ENCODE measurements at places on chromosomes 7 and 10.
A peak's percentile ranks its signal among the peaks of the same experiment; 100 is the strongest.

GRCh38 chr10:75807456-75807855 is 376.0 kb downstream of the LRMDA start:
- DNase-seq, result no peak

DNA sequence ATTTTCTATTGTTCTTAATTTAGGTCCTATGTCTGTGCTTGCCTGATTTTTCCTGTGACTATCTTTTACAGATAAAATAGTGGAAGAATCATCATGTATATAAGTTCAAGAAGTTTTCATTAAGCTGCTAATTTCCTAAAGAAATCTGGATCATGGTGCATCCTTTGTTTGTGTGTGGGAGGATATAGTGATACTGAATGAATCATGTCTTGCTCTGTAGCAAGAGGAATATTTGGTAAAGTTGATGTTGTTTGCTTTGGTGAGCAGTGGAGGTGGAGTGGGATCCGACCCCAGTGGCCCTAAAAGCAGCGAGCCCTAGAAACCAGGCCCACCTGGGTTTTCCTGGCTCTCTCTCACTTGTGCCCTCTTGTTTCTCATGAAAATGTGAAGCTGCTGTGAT is 83.7 kb downstream of the CCNY start:
- DNase-seq, result no peak

DNA sequence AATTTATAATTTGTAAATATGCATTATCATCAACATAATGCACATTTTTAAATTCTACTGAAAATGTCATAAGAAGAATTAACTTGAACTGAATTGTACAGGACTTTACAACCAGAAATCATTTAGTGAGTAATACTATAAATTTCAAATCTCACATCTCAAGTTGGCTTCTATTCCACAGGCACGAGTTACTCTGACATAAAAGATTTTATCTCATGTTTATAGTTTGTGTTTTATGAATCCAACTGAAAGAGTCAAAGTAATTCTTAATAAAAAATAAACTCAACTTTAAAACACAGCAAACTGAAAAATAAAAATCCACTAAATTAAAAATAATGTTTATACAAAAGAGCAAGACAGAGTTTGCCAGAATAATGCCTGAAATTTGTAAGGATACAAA is 129.2 kb downstream of the CD36 start:
- no peak for DNase-seq

DNA sequence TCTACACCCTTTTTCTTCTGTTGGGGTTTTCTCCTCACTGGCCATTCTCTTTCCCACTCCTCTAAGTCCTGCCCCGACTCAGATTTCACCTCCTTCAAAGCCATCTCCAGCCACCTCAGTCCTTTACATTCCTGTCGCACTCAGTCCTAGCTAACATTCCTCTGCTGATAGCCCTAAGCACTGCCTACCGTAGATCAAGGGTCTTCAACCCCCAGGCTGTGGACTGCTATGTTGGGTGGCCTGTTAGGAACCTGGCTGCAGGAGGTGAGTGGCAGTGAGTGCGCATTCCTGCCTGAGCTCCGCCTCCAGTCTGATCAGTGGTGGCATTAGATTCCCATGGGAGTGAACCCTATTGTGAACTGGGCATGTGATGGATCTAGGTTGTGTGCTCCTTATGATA is 11.2 kb downstream of the PFKFB3 start:
- no peak for DNase-seq

DNA sequence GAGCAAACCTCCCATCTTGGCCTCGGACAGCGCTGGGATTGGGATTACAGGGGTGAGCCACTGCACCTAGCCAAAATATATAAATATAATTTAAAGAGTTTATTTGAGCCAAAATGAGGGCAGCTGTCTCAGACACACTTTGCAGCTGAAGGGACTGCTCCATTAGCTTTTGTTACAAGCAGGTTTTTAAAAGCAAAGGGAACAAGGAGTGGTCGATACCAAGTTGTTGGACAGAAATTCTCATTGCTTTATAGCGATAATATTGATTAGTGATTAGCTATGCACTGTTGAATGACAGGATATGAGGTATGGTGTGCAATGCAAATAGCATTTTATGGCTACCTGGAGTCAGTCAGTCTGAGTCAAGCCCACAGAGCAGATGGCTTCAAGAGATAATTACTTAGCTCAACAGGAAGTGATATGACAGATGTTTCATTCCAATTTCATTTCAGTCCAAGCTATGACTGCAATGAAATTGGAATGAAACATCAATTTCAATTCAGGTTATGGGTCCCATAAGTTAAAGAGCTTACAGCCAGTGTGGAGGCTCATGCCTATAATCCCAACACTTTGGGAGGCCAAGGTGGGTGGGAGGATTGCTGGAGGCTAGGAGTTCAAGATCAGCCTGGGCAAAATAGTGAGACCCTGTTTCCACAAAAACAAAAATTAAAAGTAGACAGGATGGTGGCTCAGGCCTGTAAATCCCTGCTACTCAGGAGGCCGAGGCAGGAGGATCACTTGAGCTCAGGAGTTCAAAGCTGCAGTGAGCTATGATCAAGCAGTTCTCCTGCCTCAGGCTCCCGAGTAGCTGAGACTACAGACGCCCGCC is 23.1 kb downstream of the TYW1 start:
- no peak for DNase-seq

DNA sequence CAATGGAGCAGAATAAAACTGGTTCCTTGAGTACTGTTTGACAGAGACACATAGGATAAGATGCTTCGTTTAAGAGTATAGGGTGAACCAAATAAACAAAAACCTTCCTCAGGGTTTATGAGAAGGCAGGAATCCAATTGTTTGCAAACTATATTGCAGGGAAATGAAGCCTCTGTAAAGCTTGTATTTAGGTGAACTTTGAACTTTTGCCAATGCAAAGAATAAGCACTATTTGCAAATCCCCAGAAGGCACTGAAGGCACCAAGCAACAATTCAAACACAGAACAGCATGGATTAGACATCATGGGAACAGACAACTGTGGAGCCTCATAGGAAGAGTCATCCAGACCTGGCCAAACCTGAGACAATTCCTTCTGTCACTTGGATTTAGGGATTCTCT is 47.1 kb upstream of the WASL start:
- no peak for DNase-seq

DNA sequence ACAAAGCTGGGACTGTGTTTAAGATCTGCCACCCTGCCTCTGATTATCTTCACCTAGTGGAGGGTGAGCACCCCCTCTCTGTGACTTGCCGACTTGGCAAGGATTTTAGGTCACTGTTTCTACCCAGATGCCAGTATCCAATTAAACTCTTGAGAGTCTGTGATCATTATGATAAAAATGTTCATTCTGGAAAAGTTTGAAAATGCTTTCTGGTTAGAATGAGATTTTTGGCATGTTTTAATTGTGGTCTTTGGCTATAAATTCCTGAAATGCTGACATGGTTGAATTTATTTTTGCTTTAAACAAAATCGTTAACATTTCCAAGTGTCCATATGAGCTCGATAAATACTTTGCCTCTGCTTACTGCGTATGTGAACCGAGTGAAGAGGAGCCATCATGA is 221.4 kb downstream of the BICC1 start:
- DNase-seq, result no peak

DNA sequence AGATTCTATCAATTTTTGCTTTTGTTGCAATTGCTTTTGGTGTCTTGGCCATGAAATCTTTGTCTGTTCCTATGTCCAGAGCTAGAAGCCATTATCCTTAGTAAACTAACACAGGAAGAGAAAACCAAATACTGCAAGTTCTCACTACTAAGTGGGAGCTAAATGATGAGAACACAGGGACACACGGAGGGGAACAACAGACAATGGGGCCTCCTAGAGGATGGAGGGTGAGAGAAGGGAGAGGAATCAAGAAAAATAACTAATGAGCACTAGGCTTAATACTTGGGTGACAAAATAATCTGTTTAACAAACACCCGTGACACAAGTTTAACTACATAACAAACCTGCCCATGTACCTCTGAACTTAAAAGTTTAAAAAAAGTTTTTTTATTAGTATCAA is 78.2 kb downstream of the ANKRD26 start:
- DNase-seq, result no peak

GRCh38 chr10:78310481-78311080 is 276.9 kb downstream of the RPS24 start:
- no peak for DNase-seq

DNA sequence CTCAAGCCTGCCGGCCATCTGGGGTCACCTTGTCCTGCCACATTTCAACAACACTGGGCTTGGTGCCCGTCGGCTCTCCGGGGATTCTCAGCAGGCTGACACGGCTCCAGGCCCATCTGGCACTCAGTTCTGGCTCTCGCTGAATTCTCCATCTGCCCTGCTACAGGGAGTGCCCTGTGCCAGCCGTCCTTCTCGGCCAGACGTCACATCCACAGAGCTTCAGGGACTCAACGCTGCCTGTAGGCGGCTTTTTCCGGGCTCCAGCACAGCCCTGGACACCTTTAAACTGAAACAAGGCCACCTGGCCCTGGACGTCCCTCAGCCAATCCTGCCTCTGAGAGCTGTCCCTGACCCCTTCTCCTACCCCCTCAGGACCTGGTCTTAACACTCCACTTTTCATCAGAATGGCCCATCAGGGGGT is 43.0 kb downstream of the TMEM130 start:
- no peak for DNase-seq

DNA sequence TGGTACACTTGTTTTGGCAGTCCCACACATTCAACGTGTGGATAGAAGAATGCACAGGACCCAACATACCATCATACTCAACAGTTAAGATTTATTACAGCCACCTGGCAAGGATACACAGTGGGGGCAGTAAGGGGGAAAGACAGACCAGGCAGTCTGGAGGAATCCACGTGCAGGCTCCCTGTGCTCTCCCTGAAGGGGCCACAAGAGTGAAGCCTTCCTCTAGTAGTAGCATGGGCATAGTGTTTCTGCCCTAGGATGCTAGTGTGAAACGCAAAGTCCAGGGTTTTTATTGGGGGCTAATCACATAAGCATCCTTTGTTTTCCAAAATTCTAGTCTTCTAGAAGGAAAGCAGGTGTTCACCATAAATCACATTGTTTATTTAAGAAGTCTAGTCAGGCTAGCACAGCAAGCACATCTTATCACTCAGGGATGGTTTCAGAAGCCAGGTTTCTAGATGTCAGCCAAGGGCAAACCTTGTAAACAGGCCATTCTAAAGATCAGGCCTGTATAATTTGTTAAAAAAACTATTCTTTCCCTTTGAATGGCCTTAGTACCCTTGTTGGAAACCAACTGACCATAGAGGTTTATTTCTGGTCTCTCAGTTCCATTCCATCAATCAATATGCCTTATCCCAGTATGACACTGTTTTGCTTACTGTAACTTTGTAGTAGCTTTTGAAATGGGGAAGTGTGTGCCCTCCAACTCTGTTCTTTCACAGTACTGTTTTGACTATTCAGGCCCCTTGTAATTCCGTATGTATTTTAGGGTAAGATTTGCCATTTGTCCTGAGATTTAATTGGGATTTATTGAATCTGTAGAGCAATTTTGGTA is 12.4 kb upstream of the TFAM start:
- no peak for DNase-seq

- DNase-seq, result no peak
These were observed 90.9 kb upstream of the IKZF1 start for GRCh38 chr7:50213622-50214017.

- DNase-seq, result no peak
These were observed 50.5 kb downstream of the STK32C start for GRCh38 chr10:132257271-132257670.

DNA sequence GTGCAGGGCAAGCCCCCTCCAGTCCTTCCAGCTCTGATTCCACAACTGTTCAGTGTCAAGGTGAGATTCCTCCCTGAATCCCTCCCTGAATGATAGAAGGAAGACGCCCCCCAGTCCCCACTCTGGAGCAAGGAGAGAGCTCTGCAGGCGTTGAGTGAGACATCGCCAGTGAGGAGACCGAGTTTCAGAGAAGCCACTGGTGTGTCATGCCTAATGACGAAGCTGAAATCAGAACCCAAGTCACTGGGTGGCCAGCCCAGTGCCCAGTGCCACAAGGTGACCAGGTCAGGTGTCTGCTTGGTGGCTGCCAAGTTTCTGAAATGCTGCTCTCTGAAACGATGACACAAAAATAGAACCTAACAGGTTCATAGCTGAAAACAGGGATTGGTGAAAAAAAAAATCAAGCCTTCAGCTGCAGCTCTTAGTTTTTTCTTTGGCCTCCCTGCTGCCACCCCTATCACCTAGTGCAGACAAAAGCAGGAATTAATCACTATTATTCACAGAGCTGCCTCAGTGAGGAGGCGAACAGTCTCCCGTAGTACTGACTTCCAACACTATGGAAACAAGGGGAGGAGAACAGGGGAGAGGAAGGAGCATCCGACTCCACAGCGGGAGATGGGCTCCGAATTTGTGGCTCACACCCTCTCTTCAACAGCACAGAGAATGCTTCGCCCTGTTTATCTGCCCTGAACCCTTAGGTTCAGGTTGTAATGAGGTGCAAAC is 153.5 kb downstream of the ARHGAP12 start:
- no peak for DNase-seq

GRCh38 chr7:28922624-28923331 is 35.4 kb downstream of the TRIL start:
- peak; percentile 57 for DNase-seq

- no peak for DNase-seq
These were observed 160.1 kb upstream of the AOAH start for GRCh38 chr7:36884351-36884750.

- DNase-seq, result no peak
These were observed 6.2 kb downstream of the FAM241B start for GRCh38 chr10:69636273-69636575.

DNA sequence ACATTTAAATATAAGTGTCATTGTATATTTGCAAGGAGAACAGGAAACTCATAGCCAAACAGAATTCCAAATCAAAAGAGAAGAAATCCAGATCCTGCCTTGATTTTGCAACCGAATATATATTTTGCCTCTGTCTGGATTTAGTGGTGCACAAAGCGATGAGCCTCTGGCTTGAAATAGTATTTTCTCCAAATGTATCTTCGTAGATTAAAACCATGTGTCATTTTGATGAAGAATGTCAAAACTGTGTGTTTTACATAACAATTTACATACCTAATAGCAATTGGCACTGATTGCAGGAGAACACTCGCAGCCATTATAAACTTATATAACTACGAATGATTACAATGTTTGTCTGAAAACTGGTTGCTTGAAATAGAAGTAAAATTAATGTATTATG is 156.4 kb downstream of the ARID5B start:
- DNase-seq, result no peak

- peak; percentile 71 for DNase-seq
These were observed 39.3 kb downstream of the CUX1 start for GRCh38 chr7:101856473-101857357.

GRCh38 chr10:131694168-131694780 is 206.5 kb upstream of the PPP2R2D start:
- no peak for DNase-seq

DNA sequence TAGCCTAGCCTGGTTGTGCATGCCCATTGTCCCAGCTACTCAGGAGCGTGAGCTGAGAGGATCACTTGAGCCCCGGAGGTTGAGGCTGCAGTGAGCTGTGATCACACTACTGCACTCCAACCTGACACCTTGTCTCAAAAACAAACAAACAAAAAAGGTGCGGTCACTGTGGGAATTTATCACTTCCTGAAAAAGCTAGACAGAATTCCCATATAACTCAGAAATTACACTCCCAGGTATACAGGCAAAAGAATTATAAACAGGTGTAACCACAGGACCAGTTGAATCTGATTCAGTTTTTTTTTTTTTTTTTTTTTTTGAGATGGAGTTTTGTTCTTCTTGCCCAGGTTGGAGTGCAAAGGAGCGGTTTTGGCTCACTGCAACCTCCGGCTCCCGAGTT is 3.2 kb upstream of the OGDH start:
- no peak for DNase-seq
